ENCODE measurements at places on chromosomes 13 and 19.

- no peak for DNase-seq
Measured at GRCh38 chr13:40756042-40756441, 14.9 kb downstream of the MRPS31 start.

DNA sequence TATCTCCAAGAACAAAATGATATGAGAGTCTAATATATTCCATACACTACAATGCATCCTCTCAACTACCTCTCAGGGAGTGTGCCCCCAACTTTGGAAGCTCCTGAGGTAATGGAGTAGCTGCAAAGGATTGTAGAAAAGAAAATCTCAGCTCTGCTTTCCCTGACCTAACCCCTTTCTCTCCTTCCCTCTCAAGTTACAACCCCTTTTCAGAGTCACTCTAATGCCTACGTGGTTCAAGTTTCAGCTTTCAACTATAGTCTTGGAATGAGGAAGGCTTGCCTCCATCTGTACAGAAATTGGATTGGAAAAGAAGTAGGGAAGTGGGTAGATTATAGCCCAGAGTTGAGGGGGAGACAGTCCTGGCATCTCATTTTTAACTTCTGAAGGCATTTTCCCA is 256.0 kb downstream of the PCDH9 start:
- no peak for DNase-seq

- DNase-seq, result no peak
Measured at GRCh38 chr13:77874406-77874805, 44.2 kb downstream of the EDNRB start.

GRCh38 chr19:18774107-18774506 is 17.0 kb downstream of the COMP start:
- DNase-seq, result no peak

DNA sequence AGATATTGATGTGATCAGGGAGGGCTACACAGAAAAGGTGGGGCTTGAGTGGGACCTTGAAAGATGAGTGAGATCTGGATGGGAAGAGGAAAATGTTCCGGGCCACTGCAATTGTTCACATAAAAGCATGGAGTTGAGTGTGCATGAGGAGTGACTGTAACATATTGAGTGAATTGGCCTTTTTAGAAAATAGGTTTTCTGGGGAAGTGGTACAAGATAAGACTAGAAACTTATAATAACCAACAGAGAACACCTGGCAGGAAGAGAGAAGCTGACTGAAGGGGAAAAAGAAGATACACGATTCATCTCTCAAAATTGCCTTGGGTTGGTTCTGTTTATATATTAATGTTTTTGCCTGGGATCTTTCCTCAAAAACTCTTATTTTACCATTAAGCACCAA is 32.2 kb downstream of the SLC10A2 start:
- DNase-seq, result no peak

- no peak for DNase-seq
Measured at GRCh38 chr19:48370955-48371354, 6.8 kb downstream of the SYNGR4 start.
